Stimulated activated CD4-positive, alpha-beta T cell treated with anti-CD3 and anti-CD28 coated beads, Interleukin-4, amount 100 ng/mL, for 24 hours (primary cell): ENCODE measurements at places on chromosomes 12 and 14.
A peak's percentile ranks its signal among the peaks of the same experiment; 100 is the strongest.

DNA sequence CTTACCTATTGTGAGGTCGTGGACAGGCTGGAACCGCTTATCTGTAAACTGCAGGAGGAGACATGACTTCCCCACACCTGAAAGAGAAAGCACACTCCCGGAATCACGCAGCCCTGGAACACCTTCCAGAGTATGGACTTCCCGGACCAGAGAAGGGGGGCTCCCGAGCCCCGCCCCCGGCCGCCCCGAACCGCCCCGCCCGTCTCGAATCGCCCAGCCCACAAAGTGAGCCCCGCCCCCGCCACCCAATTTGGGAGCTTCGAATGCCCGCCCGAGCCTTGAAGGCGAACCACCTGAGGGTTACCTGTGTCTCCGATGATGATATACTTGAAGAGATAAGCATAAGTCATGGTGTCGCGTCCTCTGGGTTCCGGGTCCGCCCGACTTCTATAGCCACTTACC, 235 bp downstream of the RAB2B start:
- peak; percentile 83 for DNase-seq

DNA sequence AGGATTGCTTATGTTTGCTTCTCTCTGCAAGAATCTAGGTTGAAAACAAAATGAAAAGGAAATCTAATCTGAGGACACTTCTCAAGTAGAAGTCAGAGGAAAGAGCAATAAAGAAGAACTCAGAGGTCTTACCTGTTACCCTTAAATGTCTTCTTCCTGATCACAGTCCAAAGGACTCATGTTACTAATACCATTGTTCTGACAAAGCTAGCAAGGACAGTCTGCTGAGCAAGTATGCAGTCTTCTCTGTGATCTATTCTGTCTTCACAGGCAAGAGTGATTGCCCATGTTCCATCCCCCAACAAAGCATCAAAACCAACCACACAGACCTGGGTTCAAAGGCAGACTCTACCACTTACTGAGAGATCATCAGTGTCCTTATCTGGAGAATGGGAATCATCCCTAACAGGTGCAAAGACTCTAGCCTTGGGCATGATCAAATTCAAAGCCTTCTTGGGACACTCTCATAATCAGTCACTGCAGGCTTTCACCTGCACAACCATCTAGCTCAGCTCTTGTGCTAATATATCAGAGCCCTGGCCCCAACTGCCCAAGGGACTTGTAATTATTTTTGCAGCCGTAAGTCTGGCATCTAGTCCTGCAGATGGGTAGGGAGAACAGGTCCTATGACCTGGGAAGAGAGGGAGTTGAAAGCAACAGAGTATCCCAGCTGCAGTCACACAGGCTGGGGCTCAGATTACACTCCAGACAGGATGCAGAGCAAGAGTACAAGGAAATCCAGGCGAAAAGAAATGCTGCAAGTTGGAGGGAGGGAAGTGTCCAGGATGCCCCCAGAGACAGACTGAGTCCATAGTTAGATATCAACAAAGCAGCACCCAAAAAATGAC, 97.9 kb upstream of the NUDT4 start:
- no peak for DNase-seq

DNA sequence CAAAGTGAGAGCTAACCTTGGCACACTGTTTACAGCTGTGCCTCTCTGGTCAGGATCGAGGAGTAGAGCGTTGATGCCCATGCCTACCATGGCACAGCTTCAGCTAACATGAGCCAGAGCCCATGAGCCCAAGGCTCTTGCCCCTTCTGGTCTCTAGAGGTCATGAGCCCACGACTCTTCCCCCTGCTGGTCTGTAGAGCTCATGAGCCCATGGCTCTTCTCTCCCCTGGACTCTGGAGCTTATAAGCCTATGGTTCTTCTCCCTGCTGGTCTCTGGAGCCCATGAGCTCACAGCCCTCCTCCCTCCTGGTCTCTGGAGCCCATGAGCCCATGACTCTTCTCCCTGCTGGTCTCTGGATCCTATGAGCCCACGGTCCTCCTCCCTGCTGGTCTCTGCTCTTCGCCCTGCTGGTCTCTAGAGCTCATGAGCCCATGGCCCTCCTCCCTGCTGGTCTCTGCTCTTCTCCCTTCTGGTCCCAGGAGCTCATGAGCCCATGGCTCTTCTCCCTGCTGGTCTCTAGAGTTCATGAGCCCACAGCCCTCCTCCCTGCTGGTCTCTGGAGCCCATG, 16.6 kb upstream of the CLMN start:
- DNase-seq: no peak

DNA sequence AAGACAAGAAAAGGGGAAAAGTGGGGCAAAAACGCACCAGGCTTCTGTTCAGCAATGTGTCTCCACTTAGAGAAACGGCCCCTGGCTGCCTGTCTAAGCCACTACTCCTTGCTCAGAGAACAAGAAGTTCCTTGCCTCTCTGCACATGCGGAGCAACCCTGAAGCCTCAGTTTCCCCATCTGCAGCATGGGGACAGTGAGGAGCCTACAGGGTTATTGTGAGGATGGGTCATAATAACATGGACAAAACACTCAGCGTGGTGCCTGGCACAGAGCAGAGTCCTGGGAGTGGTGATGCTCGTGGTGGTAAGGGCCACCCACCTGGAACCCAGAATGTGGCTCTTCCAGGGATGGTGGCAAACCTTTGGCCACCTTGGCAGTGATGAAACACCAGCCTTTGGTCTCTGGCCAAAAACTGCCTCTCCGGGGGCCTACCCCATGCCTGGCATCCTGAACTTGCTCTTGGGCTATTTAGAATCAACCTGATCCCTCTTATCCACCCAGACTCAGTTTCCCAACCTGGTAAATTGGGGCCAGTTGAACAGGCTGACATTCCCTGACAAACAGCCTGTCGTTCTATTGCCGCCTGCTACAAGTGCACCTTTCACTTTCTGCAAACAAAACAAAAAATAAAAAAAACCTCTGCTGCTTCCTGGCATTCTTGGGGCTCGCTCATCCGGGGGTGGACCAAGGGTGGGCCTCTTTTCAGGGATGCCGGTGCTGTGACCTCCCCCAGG, 56.5 kb upstream of the DLK1 start:
- DNase-seq: no peak

GRCh38 chr14:89589400-89590118, 172.5 kb upstream of the FOXN3 start:
- no peak for DNase-seq

- DNase-seq: no peak
Observed at GRCh38 chr12:30047516-30048254, 263.9 kb upstream of the TMTC1 start.

GRCh38 chr14:90970167-90970600, 90.3 kb downstream of the RPS6KA5 start:
- no peak for DNase-seq
